ENCODE measurements at places on chromosomes 7 and 10.

DNA sequence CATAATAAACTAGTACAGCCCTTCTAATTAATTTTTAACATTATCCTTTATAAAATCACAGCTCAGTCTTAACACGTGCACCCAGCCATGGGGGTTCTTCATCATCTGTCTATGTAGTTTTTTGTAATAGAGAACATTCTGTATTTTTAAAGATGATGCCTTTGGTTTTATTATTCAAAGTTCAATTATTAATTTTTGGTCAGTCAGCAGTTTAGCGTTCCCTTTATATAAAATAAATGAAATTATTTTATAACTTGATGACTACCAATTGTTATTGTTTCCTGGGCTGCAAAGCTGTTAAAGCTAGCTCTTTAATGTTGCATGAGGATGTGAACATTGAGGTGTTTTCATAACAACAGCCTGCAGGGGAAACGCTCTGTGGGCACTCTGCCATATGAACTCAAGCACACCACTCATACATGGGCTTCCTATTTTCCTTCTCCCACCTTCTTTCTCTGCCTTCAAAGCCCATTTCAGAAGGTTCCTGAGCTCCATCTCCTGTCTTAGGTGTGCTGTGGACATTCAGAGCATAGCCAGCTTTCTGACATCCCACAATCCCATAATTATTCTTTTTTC is 172.0 kb upstream of the YAE1 start:
- no peak for DNase-seq

DNA sequence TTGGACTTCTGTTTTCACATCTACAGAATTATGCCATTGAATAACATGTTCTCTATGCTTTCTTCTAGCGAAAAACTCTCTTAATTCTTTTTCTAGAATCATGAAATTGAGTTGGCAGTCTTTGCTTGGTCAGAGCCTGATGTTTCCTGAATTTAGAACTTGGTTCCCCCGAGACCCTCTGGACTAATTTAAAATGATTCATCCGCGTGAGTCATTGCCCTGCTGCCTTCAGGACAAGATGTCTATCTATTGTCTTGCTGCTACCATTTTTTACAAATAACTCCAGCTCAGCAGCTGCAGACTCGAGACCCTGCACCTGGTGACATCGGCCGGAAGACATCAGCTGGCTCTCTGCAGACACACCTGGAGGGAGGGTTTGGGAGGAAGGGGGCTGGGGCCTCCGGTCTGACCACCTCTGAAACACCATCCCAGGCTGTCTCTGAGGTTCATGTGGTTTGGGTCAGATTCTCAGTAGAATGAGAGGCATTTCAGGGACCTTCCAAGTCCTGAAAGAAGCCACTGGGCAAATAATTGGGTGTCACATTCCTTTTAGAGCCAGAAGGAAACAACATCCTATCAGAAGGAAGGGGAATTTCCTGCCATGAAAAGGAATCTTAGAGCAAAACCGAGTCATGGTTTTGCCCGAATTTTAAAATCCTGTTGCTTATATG is 20.9 kb upstream of the KLF6 start:
- DNase-seq, result peak; percentile 46

DNA sequence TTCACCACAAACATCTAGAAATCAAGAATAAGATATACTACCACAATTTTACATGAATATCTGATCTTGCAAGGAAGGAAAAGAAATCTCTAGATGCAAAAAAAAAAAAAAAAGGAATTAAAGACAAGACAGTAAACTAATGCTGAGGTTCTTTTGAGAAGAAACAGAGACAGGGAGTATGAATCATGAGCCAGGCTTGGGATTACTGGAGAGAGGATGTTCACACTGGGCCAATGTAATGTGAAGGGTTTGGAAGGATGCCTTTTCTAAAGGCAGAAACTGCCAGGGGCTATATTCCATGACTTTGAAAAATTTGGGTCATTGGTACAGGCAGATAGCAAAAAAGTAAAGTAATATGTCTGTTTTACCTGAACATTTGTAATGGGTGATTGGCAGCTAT is 573.0 kb upstream of the IGFBP3 start:
- no peak for DNase-seq

DNA sequence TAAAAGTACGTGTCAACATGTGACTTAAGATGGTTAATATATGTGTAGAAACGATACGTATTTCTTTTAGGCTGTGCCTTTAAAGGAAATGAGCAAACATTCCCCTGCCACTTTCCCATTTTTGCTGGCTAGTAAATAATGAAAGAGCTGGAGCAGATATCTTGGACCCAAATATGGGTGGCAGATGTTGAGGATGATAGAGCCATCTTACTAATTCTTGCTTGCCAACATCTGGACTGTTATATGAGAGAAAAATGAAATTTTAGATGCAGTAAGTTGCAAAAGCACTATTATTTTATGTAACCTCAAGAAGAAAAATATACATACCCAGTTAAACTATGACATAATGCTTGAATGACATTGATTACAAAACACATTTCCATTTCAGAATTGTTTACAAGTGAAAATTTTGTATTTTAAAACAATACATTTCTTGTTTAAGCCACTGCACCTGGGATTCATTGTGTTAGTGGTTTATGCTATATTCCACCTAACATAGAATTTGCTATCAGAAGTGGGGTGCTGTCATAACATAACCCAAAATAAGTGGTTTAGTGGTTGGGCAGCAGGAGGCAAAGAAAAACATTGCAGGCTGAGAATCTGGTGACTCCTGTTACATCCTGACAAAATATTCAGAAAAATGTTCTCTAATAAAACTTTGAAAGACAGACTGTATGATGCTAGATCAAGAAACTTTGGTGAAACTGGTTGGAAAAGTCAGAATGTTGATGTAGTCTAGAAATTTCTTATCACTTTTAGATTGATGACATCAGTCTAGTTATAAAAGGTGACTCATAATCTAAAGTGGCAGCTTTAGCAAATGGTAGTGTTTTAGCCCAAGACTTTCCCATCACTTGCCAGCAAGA is 305.0 kb downstream of the PTEN start:
- no peak for DNase-seq

DNA sequence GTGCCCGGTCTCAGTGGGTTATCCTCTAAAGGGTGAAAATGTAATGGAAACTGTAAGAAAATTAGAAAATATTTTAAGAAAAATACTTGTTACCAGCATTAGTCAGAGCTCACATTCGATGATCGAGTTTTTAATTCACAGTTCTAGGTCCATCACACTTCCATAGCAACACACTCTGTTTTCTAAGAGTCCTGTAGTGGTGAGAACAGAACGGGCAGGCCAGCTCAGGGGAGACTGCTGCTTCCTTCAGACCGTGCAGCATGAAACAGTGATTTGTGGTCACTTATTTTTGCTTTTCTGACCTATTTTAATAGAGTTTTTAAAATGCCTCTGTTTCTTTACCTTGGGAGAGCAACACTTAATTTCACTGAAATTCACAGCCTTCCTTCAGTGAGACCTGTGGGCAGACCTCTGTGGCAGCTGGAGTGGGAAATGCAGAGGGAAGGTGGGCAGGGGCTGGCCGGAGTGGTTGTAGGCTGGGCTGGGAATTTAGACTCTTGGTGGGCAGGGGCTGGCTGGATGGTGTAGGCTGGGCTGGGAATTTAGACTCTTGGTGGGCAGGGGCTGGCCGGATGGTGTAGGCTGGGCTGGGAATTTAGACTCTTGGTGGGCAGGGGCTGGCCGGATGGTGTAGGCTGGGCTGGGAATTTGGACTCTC is 1.5 kb downstream of the SUN1 start:
- no peak for DNase-seq

DNA sequence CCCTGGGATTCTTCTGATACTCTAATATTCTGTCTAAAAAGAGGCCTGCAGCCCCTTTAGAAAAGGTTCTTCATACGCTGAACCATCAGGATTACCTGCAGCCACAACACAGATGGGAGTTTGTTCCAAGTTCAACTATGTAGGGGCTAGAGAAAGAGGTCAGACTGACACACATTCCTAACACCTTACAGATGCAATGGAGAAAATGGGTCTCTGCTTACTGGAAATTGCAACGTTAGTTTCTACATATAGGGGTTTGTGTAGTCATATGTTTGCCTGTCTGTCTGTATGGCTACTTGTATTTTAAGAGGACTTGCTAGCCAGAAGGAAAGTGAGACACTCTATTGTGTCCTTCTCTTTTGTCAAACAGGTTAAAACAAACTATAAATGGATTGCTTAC is 618.5 kb downstream of the INHBA start:
- DNase-seq, result no peak

GRCh38 chr10:49278497-49278981 is 20.4 kb upstream of the C10orf71 start:
- DNase-seq, result no peak

DNA sequence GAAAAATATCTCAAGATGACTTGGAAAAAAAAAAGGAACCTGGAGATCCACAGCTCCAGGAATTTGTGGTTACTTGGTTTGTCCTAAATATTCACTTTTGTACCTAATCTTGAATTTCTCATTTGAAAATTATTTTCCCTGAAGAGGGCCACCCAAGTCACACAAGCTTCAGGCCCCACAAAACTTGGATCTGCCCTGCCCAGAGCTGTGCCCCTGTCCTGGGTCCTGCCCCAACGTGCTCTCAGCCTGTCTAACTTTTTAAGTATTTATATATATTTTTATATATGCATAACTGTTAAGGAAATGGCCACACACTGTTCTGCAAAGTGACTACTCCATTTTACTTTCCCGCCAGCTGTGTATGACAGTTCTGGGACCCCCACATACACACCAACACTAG is 123.5 kb downstream of the ARHGAP22 start:
- DNase-seq, result no peak

DNA sequence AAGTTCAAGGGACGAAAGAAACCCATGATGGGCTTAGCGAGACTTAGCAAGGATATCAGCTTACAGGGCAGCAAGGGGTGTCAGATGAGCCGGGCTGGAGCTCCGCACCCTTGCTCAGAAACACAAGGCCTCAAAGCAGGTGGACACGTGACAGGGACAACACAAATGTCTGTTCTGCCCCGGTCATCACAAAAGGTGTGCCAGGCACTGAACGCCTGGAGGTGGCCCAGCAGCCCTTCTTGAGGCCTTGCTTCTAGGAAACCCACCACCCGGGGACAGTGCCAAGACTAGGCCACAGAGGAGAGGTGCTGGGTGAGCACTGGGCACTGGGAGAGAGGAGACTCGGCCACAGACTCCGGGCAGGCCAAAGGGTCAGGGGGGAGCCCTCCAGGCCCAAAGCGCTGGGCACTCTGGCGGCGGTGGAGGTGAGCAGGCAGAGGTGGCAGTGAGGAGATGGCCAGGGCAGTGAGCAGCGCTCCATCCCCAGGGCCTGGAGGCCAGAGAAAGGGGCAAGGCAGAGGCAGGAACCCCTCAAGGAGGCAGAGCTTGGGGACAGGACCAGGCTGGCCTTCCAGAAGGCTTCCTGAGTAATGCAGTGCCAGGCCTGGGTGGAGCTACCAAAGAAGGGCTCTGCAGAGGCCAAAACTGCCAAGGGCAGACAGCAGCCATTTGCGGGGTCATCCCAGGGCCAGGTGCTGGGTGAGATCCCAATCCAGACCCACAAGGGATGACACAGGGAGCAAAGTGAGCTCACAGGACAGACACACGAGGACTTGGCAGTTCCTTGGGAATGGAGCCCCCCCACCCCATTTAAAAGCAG is 22.7 kb downstream of the EBF3 start:
- no peak for DNase-seq

- DNase-seq, result no peak
These were observed 40.6 kb downstream of the SYPL1 start for GRCh38 chr7:106071356-106071998.

GRCh38 chr7:154202002-154202401 is 149.8 kb downstream of the DPP6 start:
- no peak for DNase-seq

- DNase-seq, result no peak
These were observed 13.4 kb downstream of the FEZF1 start for GRCh38 chr7:122291189-122291588.

DNA sequence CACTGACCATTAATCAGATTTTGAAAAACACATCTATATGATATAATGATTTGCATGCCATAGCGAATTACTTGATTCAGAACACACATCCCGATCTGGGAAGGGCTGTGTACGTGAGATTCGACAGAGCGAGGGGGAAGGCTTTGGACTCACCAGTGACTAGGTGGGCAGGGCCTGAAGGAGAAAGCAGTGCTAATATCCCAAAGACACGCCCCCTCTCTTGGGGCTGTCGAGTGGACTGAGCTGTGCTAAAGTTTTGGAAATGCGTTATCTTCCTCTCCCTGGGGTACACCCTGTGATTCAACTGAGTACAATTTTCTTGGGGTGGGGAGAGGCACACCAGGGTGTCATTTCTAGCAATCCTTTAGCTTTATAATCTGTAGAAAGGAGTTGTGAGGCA is 1.8 kb downstream of the LRRC17 start:
- no peak for DNase-seq

DNA sequence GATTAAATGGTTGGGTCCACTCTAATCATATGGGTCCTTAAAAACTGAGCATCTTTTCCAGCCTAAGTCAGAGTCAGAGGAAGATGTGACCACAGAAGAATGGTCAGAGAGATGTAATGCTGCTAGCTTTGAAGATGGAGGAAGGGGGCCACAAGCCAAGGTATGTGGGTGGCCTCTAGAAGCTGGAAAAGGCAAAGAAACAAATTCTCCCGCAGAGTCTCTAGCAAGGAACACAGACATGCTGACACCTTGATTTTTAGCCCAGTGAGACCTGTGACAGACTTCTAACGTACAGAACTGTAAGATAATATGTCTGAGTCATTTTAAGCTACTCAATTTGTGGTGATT is 1.5 kb upstream of the EXOC6 start:
- DNase-seq, result no peak

DNA sequence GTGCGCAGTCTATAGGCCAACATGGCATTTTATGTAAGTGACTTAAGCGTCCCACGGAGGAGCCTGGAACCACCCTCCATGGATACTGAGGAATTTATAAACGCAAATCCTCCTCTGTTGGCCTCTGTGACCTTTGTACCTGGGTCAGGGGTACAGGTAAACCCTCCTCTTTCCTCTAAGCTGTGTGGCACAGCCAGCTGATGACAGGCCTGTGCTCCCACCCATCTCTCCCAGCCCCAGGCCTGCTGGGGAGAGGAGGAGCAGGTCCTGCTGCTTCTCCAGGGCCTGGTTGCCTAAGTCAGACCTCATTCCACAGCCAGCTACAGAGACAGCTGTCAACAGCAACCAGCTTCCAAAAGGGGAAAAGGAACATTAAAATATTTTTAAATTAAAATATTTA is 5.0 kb downstream of the AVPI1 start:
- DNase-seq, result no peak

- no peak for DNase-seq
These were observed 181.5 kb downstream of the EXOC4 start for GRCh38 chr7:133434246-133434865.

- DNase-seq, result no peak
These were observed 1.9 kb upstream of the PLAU start for GRCh38 chr10:73908853-73909539.

DNA sequence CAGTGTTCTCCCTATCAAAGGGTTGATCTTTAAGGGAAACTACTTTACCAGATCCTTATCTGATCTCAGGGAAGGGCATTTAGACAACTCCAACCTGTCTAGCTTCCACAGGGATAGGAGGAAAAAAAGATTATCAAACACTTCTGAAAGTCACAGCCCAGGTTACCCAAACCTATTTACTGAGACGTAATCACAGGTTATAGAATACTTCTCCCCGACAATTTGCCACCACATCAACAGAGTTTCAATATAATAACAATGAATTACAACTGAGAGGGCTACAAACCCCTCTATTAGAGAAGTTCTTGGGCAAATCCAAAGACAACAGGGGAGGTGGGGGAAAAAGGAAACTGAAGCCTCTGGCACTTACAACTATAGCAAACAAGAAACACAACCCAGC is 26.3 kb downstream of the CFAP70 start:
- no peak for DNase-seq
